ENCODE measurements at places on chromosomes 11 and 22. TPM values are rescaled to one million over a fixed set of nuclear protein-coding genes. Genes with fewer than 3 reads are reported as not detected.

Gene INS
- not detected for total RNA-seq

Gene GDPD5
- total RNA-seq: 6.6 TPM

Gene OR51B2
- not detected for total RNA-seq

Gene FGF4
- not detected for total RNA-seq

Gene ARFIP2
- total RNA-seq: 44.2 TPM

Gene HEPN1
- total RNA-seq: not detected

- peaks cover 26% of the 10 kb centered on the region for H3K27me3 ChIP-seq
- no peak for DNase-seq
- H3K4me3 ChIP-seq: no peak overlapping the region
- H3K27ac ChIP-seq: no peak overlapping the region
- H3K4me1 ChIP-seq: no peaks in the 10 kb centered on the region
- H3K36me3 ChIP-seq: no peaks in the 10 kb centered on the region
Measured at GRCh38 chr11:1639102-1639620, 9.6 kb downstream of the KRTAP5-5 start.

- no peak overlapping the region for H3K27ac ChIP-seq
- peaks cover 4% of the 10 kb centered on the region for H3K4me1 ChIP-seq
- no peak for DNase-seq
- peaks cover 84% of the 10 kb centered on the region for H3K27me3 ChIP-seq
Measured at GRCh38 chr11:58905011-58905720, 34.1 kb upstream of the GLYATL1 start.

DNA sequence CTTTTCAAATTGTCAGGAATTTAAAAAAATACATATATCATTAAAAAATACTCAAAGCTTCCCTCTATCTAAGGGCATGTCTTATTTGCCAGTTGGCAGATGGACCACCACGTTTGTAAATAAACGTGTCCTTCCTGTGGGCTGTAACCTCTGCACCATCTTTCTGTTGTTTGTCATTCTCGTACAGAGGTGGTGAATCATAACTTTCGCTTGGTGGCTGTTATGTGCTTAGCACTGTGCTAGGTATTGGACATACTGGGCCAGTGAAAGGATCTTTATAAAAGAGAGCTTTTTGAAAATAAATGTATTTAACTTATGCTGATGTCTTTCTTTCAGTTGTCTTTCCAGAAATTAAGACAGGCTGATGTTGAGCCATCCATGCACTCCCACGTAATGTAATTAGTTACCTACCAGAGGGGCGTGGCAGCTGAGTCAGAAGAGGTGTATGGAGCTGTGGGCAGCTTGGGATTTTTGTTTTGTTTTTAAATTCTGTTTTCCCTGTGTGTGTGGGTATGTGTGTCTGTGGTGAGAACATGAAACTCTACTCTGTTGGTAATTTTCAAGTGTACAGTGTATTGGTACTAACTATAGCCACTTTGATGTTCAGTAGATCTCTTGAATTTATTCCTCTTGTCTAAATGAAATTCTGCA is 62.7 kb downstream of the TECTA start:
- H3K4me1 ChIP-seq: peaks cover 3% of the 10 kb centered on the region
- H3K27me3 ChIP-seq: no peaks in the 10 kb centered on the region
- no peak overlapping the region for H3K27ac ChIP-seq
- no peaks in the 10 kb centered on the region for H3K36me3 ChIP-seq
- no peak overlapping the region for H3K4me3 ChIP-seq

GRCh38 chr11:86787656-86788055 is 12.7 kb upstream of the PRSS23 start:
- H3K4me3 ChIP-seq: no peak overlapping the region
- no peaks in the 10 kb centered on the region for H3K4me1 ChIP-seq
- DNase-seq: no peak
- peaks cover 20% of the 10 kb centered on the region for H3K27me3 ChIP-seq
- no peaks in the 10 kb centered on the region for H3K36me3 ChIP-seq

DNA sequence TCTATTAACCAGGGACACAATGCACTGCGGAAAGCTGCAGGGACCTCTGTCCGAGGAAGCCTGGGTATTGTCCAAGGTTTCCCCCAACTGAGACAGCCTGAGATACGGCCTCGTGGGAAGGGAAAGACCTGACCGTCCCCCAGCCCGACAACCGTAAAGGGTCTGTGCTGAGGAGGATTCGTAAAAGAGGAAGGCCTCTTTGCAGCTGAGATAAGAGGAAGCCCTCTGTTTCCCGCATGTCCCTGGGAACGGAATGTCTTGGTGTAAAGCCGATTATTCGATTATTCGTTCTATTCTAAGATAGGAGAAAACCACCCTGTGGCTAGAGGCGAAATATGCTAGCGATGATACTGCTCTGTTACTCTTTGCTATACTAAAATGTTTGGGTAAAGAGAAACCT is 5.2 kb downstream of the BET1L start:
- no peaks in the 10 kb centered on the region for H3K27me3 ChIP-seq
- peaks cover 23% of the 10 kb centered on the region for H3K36me3 ChIP-seq
- DNase-seq: no peak
- H3K4me3 ChIP-seq: peak overlapping the region; percentile 38

DNA sequence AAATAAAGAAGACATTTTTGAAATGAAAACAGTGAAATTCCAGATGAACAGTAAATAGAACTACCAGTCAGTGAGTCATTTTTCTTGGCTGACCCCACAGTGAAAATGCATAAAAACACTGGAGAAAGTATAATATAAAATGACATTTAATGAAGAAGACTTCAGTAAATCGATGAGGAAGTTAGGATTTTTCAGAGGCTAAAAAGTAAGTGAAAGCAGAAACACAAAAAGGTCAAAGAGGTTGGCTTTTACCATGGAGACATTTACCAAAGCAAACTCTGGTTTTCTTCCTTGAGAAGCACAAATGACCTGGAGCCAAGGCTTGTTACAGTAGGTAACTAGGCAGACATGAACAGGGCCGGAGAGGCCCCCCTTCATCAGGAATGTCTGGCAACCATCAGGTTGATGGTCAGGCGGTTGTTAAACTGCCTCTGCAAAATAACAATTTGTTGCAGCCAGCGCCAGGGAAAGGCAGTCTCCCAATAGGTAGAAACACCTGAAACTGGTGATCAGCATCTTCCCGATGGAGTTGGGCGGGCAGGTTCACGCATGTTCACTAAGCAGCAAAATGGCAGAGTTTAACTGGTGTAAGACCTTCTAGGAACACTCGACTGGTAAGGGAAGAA is 16.7 kb upstream of the TMEM123 start:
- H3K36me3 ChIP-seq: peaks cover 5% of the 10 kb centered on the region
- no peaks in the 10 kb centered on the region for H3K27me3 ChIP-seq
- H3K4me1 ChIP-seq: peaks cover 93% of the 10 kb centered on the region
- H3K4me3 ChIP-seq: no peak overlapping the region

DNA sequence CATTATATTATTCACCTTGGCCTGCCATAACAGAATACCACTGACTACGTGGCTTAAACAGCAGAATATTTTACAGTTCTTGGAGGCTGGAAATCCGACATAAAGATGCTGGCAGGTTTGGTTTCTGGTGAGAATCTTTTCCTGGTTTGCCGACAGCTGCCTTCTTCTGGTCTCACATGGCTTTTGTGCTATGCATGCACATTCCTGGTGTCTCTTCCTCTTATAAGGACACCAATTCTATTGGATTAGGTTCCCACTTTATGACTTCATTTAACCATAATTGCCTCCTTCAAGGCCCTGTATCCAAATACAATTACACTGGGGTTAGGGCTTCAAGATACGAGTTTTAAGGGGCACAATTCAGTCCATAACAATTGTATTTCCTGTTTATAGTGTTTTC is 17.1 kb downstream of the RNF214 start:
- H3K27me3 ChIP-seq: no peaks in the 10 kb centered on the region
- no peaks in the 10 kb centered on the region for H3K4me1 ChIP-seq
- peaks cover 16% of the 10 kb centered on the region for H3K36me3 ChIP-seq
- DNase-seq: no peak
- H3K27ac ChIP-seq: no peak overlapping the region
- no peak overlapping the region for H3K4me3 ChIP-seq

GRCh38 chr22:40001800-40002577 is 7.2 kb downstream of the FAM83F start:
- no peaks in the 10 kb centered on the region for H3K27me3 ChIP-seq
- H3K27ac ChIP-seq: no peak overlapping the region
- no peak overlapping the region for H3K4me3 ChIP-seq
- no peak for DNase-seq
